ENCODE measurements at places on chromosomes 5 and 9. TPM values are rescaled to one million over a fixed set of nuclear protein-coding genes. Genes with fewer than 3 reads are reported as not detected.
A peak's percentile ranks its signal among the peaks of the same experiment; 100 is the strongest.

Gene C9
- not detected for total RNA-seq

Gene TTLL11
- total RNA-seq: 0.86 TPM

Gene MELK
- total RNA-seq: 55.3 TPM

Gene STK32A
- not detected for total RNA-seq

Gene ZNF462
- total RNA-seq: 0.33 TPM

Gene TBC1D2
- total RNA-seq: 2.5 TPM

Gene VCAN
- total RNA-seq: not detected

DNA sequence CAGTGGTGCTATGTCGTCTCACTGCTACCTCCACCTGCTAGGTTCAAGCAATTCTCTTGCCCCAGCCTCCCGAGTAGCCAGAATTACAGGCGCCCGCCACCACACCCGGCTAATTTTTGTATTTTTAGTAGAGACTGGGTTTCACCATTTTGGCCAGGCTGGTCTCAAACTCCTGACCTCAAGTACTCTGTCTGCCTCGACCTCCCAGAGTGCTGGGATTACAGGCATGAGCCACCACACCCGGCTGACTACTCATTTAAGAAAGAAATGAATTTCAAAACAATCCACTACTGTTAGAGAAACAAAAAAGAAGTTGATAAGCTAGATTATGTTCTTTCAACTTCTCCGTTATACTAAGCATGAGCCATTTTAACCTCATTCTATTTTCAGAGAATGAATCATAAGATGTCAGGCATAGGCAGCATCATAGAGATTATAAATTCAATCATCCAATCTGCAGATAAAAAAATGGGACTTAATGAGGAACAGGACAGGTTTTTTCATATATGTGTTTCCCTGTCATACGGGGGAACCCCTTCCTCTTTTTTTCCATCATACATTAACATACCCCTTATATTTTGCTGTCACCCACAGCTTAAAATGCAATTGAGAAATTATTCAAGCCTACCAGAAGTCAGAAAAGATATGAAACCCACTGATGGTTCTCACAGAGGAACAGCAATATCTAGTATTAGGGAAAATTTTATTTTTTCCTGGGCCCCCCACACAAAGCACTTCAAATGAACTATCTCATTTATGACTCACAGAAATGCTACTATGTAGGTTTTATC is 26.5 kb upstream of the ADRB2 start:
- H3K27ac ChIP-seq: peak overlapping the region; percentile 5
- peaks cover 19% of the 10 kb centered on the region for H3K27me3 ChIP-seq
- H3K36me3 ChIP-seq: no peaks in the 10 kb centered on the region
- H3K4me3 ChIP-seq: no peak overlapping the region

DNA sequence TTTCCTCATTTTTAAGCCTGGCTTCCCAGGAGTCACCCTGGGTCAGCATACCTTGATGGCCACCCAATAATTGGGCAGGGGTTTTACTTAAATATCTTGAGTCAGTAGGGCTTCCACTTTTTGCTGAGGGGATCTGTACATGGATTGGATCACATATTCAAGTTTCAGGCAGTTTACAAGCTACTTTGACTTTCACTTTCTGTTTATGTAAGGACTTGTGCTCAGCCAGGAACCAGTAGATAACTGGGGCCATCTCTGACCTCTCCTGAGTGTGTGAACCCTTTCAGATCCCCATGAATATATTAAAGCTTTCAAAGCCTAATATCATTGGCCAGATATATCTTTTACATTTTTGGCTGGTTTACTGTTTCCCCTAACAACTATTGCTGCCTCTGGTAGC is 45.1 kb downstream of the SLCO6A1 start:
- H3K27ac ChIP-seq: no peak overlapping the region
- H3K27me3 ChIP-seq: peaks cover 5% of the 10 kb centered on the region
- no peak overlapping the region for H3K4me3 ChIP-seq
- no peaks in the 10 kb centered on the region for H3K36me3 ChIP-seq
- H3K4me1 ChIP-seq: no peaks in the 10 kb centered on the region

DNA sequence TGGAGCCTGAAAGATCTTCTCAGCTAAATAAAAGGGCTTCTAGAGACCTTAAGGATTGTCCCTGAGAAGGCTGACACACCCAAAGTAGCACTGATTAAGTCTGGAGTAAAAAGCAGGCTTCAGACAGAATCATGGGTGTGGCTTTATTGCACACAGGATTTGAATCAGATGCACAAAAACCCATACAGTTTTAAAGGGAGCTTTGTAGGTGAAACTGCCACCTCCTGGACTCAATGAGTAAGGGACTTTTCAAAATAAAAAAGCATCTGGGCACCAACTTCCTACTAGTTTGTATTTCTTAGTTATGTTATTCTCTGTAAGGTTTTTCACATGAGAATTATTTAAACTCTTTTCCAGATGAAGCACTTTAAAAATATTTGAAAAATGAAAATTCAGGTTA is 129.4 kb downstream of the EDIL3 start:
- no peaks in the 10 kb centered on the region for H3K4me1 ChIP-seq
- no peaks in the 10 kb centered on the region for H3K27me3 ChIP-seq
- H3K4me3 ChIP-seq: no peak overlapping the region
- DNase-seq: no peak

- no peak for DNase-seq
- H3K27ac ChIP-seq: no peak overlapping the region
- no peaks in the 10 kb centered on the region for H3K36me3 ChIP-seq
- H3K4me3 ChIP-seq: no peak overlapping the region
These were observed 7.0 kb downstream of the NFIB start for GRCh38 chr9:14306672-14307660.

- no peak overlapping the region for H3K27ac ChIP-seq
- DNase-seq: no peak
- H3K36me3 ChIP-seq: peaks cover 4% of the 10 kb centered on the region
- no peak overlapping the region for H3K4me3 ChIP-seq
These were observed 971.2 kb upstream of the CDH9 start for GRCh38 chr5:28009576-28009975.

DNA sequence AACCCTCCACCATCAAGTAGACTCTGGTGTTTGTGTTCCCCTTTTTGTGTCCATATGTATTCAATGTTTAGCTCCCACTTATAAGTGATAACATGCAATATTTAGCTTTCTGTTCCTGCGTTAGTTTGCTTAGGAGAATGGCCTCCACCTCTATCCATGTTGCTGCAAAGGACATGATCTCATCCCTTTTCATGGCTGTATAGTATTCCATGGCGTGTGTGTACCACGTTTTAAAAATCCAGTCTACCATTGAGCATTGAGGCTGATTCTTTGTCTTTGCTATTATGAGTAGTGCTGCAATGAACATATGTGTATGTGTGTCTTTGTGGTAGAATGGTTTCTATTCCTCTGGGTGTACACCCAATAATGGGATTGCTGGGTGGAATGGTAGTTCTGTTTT is 140.1 kb downstream of the BASP1 start:
- no peaks in the 10 kb centered on the region for H3K4me1 ChIP-seq
- no peaks in the 10 kb centered on the region for H3K27me3 ChIP-seq
- no peak overlapping the region for H3K4me3 ChIP-seq
- H3K36me3 ChIP-seq: no peaks in the 10 kb centered on the region

DNA sequence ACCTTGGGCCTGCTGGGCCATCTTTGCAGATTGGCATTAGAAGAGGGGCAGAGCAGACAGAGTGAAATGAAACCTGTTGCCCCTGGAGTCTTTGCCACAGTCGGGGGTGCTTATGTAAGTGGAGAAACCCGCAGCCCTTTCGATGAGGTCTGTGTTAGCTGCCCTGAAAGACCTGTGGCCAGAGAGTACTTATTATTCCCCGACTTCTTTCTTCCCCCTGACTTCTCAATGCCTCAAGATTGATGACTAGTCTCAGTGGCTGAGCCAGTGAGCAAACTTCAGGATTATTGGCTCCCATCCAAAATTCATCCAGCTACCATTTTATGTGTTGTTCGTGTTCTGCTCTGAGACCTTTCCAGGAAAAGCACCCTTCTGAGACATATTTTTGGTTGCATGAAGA is 7.6 kb downstream of the NTRK2 start:
- H3K27me3 ChIP-seq: peaks cover 14% of the 10 kb centered on the region
- no peaks in the 10 kb centered on the region for H3K4me1 ChIP-seq
- no peak overlapping the region for H3K27ac ChIP-seq
- no peaks in the 10 kb centered on the region for H3K36me3 ChIP-seq
- no peak overlapping the region for H3K4me3 ChIP-seq
- no peak for DNase-seq

GRCh38 chr5:72584466-72584865 is 77.3 kb upstream of the ZNF366 start:
- no peak overlapping the region for H3K4me3 ChIP-seq
- no peak overlapping the region for H3K27ac ChIP-seq
- DNase-seq: no peak
- H3K27me3 ChIP-seq: peaks cover 14% of the 10 kb centered on the region
- peaks cover 2% of the 10 kb centered on the region for H3K36me3 ChIP-seq
- no peaks in the 10 kb centered on the region for H3K4me1 ChIP-seq

DNA sequence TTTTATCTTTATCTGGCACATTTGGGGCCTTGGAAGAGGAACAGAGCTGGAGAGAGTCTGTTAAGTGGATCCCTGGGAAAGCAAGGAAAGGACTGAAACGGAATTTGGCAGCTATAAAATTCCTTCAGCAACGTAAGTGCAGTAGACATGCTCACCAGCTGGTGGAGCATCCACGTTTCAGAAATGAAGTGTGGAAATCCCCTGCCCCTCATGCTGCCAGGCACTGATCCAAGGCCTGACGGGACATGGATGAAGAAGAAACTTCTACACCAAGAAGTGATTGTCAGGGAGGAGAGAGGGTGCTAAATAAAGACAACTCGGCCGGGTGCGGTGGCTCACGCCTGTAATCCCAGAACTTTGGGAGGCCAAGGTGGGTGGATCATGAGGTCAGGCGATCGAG is 209.3 kb downstream of the ROR2 start:
- DNase-seq: no peak
- no peaks in the 10 kb centered on the region for H3K36me3 ChIP-seq
- no peaks in the 10 kb centered on the region for H3K4me1 ChIP-seq
- no peak overlapping the region for H3K27ac ChIP-seq
- H3K4me3 ChIP-seq: no peak overlapping the region

DNA sequence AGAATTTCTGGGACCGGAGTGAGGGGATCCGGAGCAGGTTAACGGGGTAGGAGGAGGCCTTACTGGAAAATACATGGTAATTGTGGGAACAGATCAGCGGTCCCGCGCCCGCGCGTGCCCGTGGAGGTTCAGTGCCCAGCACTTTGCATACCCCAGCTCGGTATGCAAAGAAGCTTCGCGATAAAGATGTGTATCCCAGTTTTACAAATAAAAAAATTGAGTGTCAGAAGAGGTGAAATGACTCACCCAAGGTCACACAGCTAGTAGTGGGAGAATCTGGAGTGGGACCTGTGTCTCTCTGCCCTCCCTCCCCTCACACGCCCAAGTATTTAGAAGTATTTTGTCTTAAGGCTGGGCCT is 967 bp downstream of the NEURL1B start:
- no peak overlapping the region for H3K4me3 ChIP-seq
- peaks cover 37% of the 10 kb centered on the region for H3K27me3 ChIP-seq
- no peak for DNase-seq
- H3K27ac ChIP-seq: no peak overlapping the region
- no peaks in the 10 kb centered on the region for H3K36me3 ChIP-seq
- peaks cover 3% of the 10 kb centered on the region for H3K4me1 ChIP-seq

GRCh38 chr9:26524267-26524666 is 368.3 kb downstream of the CAAP1 start:
- no peaks in the 10 kb centered on the region for H3K27me3 ChIP-seq
- H3K36me3 ChIP-seq: no peaks in the 10 kb centered on the region
- DNase-seq: no peak
- no peaks in the 10 kb centered on the region for H3K4me1 ChIP-seq

- H3K27me3 ChIP-seq: no peaks in the 10 kb centered on the region
- no peaks in the 10 kb centered on the region for H3K4me1 ChIP-seq
These were observed 33.5 kb upstream of the TRIM14 start for GRCh38 chr9:98152526-98152925.

DNA sequence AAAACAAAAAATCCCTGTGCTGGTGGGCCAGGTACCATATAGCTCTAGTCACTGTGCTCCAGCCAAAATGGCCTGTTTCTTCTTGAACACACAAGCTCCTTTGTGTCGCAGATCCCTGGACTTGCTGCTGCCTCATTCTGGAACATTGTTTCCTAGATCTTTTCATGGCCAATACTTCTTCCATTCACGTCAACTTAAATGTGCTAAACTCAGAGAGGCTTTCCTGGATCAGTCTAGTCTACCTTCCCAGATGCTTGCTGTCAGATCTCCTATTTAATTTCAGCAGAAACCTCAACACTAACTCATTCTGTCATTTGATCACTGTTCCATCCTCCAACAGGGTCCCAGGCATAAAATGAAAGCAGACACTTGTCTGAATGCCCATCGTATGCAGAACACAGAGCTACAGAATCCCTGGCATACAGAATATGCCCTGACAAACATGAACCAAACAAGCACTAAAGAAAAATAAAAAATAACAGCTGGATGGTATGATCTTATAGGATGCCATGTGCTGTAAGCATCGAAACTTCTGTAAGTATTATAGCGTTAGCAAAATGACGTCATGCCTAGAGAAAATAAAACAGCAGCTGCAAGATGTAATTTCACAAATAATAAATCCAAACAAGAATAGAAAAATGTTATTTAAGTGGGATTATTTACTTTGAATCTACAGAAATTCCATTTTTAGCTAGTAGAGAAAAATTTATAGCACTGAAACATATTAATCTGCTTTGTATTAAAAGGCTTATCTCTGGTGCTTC is 403.7 kb upstream of the DAP start:
- no peaks in the 10 kb centered on the region for H3K36me3 ChIP-seq
- no peak overlapping the region for H3K27ac ChIP-seq
- H3K4me1 ChIP-seq: no peaks in the 10 kb centered on the region
- no peak for DNase-seq
- peaks cover 8% of the 10 kb centered on the region for H3K27me3 ChIP-seq

- peak overlapping the region; percentile 95 for H3K4me3 ChIP-seq
- no peaks in the 10 kb centered on the region for H3K27me3 ChIP-seq
These were observed 519 bp downstream of the ZER1 start for GRCh38 chr9:128771094-128771721.

GRCh38 chr5:170571875-170572852 is 68.3 kb downstream of the KCNIP1 start:
- H3K4me3 ChIP-seq: no peak overlapping the region
- H3K4me1 ChIP-seq: peaks cover 20% of the 10 kb centered on the region
- H3K27ac ChIP-seq: no peak overlapping the region
- DNase-seq: peak; percentile 94
- no peaks in the 10 kb centered on the region for H3K36me3 ChIP-seq

- DNase-seq: no peak
- no peaks in the 10 kb centered on the region for H3K27me3 ChIP-seq
- H3K36me3 ChIP-seq: no peaks in the 10 kb centered on the region
- no peaks in the 10 kb centered on the region for H3K4me1 ChIP-seq
- no peak overlapping the region for H3K27ac ChIP-seq
- no peak overlapping the region for H3K4me3 ChIP-seq
These were observed 410.1 kb downstream of the CDH18 start for GRCh38 chr5:19577882-19578281.

DNA sequence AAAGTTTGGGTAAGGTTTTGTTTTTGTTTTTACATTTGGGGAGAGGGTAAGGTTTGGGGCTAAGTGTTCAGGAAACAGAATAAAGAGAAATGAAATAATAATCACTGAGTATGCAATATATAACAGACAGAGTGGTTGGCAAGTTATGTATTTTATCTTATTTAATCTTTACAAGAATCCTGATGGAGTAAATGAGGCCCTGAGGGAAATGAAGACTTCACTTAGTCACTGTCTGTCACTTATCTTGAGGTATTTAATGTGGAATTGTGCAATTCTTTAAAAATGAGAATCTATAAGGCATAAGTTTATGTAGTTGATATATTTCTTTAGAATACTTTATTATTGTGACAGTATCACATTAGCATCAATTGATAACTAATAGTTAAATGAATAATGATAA is 48.1 kb downstream of the TEK start:
- H3K4me3 ChIP-seq: no peak overlapping the region
- H3K4me1 ChIP-seq: no peaks in the 10 kb centered on the region
